KBM-7 (cell line): ENCODE measurements at places on chromosomes 5 and 9.

GRCh38 chr5:106241409-106241808 is 1429.3 kb downstream of the EFNA5 start:
- DNase-seq = no peak

DNA sequence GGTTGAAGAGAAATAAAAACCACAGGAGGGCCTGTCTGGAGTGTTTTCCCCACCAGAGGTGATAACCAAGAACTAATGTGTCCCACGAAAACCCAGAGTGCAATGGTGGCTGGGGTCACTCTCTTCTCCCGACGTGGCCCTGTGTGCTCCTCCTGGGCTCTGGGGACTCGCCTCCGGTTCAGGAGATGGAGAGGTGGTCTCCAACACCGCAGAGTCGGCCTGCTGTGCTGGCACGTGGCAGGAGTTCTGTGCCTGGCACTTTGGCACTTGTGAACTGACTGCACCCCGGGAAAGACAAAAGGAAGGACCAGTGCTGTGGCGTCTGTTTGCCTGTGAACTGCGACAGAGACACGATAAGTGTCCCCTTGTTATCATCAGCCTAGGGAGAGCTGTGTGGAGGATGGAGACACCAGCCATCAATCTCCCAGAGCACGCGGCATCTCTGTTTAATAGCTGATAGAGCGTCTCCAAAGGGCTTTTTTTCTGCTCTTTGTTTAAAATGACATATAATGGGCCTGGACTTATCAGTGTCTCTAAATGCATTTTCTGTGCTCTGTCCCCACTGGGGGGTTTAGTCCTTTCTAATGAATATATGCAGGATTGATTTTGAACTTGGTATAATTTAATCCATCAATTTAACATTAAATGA is 98.3 kb downstream of the MRPL36 start:
- DNase-seq = no peak

GRCh38 chr5:26343801-26344325 is 694.5 kb downstream of the CDH9 start:
- no peak for DNase-seq

DNA sequence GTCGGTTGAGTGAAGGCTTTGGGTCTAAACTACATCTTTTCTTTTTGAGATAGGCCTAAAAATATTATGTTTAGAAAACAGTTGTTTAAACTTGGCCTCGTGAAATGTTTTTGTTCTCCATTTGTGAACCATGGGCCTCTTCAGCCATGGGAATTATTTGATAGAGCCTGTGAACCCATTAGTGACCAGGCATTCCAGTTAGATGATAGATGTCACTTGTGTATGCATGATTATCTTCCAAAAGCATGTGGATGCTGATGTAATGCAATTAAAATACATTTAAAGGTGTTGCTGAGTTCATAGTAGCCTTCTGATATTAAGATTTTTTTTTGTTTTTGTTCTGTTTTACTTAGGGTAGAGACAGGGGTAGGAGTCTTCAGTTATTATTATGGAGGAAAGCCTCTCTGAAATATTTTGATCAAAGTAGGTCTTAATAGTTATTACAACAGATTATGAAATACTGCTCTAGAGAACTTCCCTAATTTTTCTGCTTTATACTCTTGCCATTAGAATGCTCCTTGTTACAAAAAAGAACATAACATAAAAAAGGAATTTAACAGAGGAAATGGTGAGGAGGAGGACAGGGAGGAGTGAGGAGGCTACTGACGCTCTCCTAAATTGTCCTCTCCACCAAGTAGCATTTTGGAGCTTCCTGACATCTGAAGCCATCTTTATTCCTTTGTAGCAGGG is 32.9 kb downstream of the CPEB4 start:
- no peak for DNase-seq

DNA sequence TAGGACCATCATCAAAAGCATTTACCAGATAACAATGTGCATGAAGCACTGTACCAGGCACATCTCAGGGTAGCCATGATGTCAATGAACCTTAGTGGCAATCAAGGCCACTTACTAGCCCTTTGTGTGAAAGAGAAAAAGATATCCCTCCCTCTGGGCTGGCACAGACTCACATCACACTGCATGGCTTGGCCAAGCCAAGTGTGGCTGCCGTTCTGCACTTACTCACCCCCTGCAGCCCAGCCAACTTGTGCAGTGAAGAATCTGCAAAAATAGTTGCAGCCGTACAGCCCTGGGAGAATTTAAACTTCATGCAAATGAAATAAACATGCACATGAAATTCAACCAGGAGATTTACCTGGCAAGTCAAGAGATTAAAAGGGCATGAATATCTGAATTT is 333.5 kb downstream of the DEPDC1B start:
- no peak for DNase-seq

DNA sequence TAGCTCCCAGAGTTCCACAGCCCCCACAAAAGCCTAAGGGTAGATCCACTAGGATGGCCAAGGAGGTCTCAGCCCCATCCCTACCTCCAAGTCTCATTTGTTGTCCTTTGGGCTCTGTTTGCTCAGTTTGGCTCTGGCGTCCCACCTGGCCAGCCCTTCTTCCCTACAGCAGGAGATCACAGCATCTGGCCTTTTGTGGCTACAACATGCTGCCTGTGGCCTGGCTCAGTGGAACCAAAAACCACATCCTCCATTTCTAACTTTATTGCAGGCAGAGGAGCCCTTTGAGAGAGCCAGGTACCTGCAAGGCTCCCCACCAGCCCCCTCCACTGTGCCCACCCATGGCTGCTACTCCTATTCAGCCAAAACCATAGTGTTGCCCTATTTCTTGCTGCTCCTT is 11.4 kb downstream of the JADE2 start:
- no peak for DNase-seq

- peak; percentile 59 for DNase-seq
These were observed 11.7 kb upstream of the OR1J2 start for GRCh38 chr9:122498883-122499288.
